NCI-H82 (cell line): ENCODE measurements at places on chromosomes 7 and 10.

DNA sequence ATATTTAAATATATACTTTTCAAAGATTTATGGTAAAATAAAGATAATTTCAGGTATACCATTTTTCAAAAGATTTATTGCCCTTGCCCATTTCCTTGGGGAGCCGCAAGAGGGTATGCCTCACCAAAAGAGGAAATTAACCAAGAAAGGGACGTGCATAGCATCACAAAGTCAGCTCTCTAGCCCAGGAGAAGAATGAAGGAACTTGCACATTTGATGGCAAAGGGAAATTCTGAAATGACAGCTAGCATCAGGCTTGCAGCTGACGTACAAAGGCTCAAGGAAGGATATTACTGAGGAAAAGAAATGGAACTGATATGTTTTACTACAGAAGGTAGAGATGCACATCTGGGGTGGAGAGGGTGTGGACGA lies 93.6 kb upstream of the RSU1 start:
- no peak for DNase-seq

DNA sequence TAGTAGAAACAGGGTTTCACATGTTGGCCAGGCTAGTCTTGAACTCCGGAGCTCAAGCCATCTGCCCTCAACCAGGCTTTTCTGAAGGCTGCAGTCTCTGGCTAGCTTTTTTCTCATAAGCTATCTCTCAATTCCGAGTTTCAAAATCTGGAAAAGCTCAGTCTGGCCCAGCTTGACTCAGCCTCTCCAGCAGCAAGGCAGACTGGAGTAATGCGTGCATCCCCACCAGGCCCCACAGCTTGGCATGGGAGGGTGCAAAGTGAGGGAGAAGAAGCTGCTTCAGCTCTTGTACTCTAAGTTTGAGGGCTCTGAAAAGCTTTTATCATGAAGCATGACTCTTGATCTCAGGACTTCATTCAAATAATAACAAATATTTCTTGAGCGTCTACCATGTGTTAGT lies 4.8 kb downstream of the DHTKD1 start:
- no peak for DNase-seq

- no peak for DNase-seq
Observed at GRCh38 chr7:135147899-135148721, at the start of gene TMEM140. TSS of gene TMEM140 (plus strand) at chr7:135148072. CDS start at chr7:135164442, 16,370 bp downstream.

DNA sequence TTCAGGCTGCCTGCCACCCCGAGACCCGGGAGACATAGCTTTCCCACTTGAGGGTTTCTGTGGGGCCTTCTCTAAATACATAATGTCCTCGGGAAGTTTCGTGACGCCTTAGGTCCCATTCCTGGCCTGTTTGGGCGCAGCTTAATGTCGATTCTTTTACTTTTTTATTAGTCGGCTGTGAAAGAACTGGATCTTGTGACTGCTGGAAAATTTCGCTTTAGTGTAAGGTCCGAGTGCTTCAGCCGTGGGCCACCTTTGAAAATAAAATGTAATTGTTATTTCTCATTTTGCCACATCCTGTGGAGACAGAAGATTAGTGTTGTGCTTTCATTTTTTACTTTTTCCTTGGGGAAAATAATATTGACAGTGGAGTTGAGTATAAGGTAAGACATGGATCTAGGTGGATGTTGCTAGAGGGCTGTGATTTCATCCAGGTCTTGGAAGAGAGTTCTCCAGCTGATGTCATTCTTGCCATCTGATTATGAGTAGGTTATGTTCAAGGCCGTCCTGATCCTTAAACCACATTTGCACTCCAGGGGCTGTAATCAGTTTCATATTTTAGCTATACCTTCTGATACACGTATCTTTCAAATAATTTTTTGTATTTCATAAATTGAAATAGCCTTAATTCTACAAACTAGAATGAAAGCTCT lies 830 bp downstream of the RAB18 start:
- peak; percentile 3 for DNase-seq

GRCh38 chr10:126908225-126908624 lies 3.0 kb downstream of the DOCK1 start:
- DNase-seq: no peak

DNA sequence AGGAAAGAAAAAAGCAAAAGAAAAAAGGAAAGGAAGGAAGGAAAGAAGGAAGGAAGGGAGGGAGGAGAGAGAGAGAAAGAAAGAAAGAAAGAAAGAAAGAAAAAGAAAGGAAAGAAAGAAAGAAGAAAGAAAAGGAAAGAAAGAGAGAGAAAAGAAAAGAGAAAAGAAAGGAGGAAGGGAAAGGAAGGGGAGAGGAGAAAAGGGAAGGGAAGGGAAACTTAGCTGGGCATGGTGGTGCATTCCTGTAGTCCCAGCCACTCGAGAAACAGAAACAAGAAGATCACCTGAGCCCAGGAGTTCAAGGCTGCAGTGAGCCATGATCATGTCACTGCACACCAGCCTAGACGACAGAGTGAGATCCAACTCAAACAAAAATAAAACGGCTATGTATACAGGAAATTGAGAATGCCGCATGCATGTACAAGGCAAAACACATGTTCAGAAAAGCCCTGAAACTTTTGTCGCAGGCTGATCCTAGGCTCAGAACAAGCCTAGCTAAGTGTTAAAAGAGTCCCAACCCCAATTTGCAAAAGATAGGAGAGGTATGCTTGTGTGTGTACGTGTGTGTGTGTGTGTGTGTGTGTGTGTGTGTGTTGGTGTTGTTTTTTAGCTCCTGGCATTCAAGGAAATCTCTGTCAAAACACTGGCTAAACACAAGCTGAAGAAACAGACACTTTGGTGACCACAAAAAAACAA lies 6.6 kb upstream of the NPC1L1 start:
- no peak for DNase-seq

DNA sequence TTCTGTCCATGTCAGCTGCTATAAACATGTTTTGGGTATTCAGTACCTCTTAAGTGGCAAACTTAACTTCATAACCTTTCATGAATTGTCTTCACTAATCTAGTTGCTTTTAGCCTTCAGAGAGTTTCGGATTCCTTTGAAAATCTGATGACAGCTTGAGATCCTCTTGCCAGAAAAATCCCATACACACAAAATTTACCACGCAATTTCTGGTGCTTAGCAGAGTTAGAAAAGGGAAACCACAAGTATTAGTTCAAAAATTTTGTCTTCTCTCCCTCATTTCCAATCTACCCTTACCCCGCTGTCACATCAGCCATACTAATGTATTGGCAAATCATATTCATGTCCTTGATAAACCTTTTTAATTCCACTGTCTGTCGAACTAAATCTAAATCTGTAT lies 72.7 kb upstream of the TMEM106B start:
- DNase-seq: no peak

DNA sequence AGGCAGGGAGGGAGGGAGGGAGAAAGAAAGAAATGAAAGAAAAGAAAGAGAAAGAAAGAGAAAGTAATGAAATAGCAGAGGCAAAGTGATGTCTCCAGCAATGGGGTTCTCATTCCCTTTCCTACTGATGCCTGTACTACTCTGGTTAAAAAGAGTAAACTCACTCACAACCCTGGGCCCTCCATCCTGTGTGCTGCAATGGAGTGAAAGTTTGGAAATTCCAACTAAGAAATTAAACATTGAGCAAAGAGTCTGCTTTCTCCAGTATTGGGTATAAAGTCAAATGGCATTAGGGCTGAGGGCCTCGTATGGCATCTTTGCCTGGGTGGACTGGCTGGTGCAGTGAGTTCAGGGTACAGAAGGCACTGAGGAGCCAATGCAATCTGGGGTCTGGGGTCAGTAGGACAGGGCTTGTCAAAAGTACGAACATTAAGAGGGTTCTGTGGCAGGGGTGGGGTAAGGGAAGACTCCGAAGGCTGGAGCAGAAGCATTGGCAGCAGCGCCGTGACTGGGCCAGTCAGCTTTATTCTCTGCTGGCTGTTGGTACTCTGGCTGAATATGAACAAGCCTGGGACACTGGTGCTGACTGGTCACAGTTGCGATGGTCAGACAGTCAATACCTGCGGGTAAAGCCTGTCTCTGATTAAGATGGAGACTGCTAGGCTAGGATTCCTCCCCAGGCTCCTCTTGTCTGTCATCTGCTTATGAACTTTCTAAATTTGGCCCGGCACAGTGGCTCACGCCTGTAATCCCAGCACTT lies 24.1 kb upstream of the TNS3 start:
- no peak for DNase-seq

DNA sequence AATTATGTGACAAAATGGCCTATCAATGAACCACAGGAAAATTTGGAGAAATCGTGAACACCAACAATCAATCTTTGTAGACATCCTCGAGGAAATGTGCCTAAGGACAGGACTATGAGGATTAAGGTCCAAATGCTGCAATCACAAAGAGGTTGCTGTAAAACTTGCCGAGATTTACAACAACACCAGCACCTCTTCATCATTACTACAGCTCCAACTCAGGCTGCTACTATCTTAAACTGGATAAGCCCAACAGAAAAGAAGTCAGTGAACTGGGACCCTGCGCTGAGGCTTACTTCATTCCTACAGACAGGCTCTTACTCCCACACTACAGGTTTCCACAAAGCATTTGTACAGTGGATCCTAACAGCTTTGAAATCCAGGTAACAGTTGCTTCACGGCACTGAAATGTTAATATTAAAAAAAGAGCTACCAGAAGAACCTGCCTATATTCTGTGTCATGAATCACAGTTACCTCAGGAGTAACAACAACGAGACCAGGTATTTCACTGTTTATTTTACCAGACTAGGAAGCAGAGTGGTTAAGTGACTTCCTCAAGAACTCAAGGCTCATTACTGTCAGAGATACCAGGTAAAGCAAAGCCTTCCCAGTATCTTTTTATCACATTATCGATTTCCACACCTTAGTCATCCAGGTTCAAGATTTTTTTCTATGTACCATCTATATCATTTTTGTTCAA lies 23.9 kb downstream of the CACUL1 start:
- DNase-seq: no peak

DNA sequence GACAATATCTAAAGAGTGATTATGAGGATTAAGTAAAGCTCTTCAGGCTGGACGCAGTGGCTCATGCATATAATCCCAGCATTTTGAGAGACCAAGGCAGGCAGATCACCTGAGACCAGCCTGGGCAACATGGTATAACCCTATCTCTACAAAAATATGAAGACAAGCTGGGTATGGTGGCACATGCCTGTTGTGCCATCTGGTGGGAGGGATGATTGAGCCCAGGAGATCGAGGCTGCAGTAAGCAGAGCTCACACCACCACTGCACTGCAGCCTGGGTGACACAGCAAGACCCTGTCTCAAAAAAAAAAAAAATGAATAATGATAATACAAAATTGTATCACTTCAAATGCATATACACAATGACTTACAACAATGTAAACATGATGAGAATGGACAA lies 195.6 kb upstream of the AUTS2 start:
- DNase-seq: peak; percentile 19
